ENCODE measurements at places on chromosomes 1 and 21. TPM values are rescaled to one million over a fixed set of nuclear protein-coding genes. Genes with fewer than 3 reads are reported as not detected.

DNA sequence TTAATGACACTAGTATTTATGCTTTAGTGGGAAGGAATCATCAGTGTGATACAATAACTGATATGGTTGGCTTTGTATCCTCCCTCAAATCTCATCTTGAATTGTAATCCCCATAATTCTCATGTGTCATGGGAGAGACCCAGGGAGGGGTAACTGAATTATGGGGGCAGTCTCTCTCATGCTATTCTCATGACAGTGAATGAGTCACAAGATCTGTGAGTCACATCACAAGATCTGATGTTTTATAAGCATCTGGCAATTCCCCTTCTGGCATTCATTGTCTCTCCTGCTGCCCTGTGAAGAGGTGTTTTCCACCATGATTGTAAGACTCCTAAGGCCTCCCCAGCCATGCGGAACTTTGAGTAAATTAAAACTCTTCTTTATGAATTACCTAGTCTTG lies 1760.3 kb downstream of the NCAM2 start:
- no peak for DNase-seq
- H3K36me3 ChIP-seq: no peaks in the 10 kb centered on the region
- H3K27ac ChIP-seq: no peak overlapping the region
- H3K27me3 ChIP-seq: no peaks in the 10 kb centered on the region

DNA sequence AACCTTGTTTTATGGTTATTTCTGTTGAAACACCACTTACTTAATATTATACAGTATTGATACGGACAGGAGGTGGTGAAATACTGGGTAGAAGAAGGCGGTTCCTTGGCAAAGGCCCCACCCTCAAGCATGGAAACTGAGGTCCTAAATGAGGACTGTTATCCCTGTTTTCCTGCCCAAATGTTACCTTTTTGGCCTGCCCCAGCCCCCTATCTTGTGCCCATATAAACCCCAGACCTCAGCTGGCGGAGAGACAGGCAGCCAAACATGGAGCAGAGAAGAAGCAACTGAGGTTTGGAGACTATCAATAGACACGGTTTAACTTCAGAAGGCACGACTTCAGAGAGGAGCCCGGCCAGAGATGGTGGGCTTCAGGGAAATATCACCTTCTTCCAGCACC lies 640.1 kb downstream of the PTPRU start:
- H3K27ac ChIP-seq: no peak overlapping the region
- no peak for DNase-seq
- no peaks in the 10 kb centered on the region for H3K27me3 ChIP-seq
- no peaks in the 10 kb centered on the region for H3K36me3 ChIP-seq
- no peak overlapping the region for H3K4me3 ChIP-seq
- no peaks in the 10 kb centered on the region for H3K4me1 ChIP-seq

GRCh38 chr1:211752317-211752716 lies 76.9 kb upstream of the NEK2 start:
- H3K27ac ChIP-seq: no peak overlapping the region
- no peak for DNase-seq
- peaks cover 22% of the 10 kb centered on the region for H3K36me3 ChIP-seq
- H3K4me3 ChIP-seq: no peak overlapping the region

- no peak for DNase-seq
- no peak overlapping the region for H3K4me3 ChIP-seq
- no peaks in the 10 kb centered on the region for H3K36me3 ChIP-seq
- no peak overlapping the region for H3K27ac ChIP-seq
- no peaks in the 10 kb centered on the region for H3K4me1 ChIP-seq
These were observed 21.3 kb downstream of the RAB3B start for GRCh38 chr1:51969038-51969705.

DNA sequence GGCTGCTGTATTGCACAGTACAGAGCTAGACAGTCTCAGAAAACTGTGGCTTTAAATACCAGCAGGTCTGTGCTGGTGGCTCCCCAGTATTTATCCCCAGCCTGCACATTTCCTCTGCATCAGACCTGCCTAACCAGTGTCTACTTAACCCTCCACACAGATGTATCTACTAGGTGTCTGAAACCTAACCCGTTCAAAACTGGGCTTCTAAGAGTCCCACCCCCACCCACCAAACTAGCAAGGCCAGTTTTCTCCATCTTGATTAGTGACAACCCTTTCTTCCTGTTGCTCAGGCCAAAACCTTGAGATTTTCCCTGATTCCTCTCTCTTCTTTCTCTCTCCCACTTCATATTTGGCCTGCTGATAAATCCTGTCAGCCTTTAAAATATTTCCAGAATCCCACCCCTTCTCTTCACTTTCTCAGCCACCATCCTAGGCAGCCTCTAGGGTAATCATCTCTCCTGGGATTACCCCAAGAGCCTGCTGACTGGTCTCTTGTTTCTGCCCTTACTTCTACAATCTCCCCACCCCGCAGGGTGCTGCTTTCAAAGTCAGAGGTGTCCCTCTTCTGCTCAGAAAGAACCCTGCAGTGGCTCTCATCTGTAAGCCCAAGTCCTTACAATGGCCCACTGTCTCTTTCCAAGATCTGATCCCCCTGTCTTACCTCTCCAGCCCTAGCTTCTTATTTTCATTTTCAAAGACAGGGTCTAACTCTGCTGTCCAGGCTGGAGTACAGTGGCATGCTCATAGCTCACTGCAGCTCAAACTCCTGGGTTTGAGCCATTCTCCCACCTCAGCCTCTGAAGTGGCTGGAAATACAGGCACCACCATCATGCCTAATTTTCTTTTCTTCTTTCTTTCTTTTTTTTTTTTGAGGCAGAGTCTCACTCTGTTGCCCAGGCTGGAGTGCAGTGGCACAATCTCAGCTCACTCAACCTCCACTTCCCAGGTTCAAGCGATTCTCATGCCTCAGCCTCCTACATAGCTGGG lies 45.2 kb downstream of the H3-3A start:
- H3K27me3 ChIP-seq: no peaks in the 10 kb centered on the region
- H3K4me1 ChIP-seq: peaks cover 33% of the 10 kb centered on the region
- peak; percentile 56 for DNase-seq
- peak overlapping the region; percentile 51 for H3K27ac ChIP-seq

- DNase-seq: no peak
- no peaks in the 10 kb centered on the region for H3K36me3 ChIP-seq
- no peak overlapping the region for H3K4me3 ChIP-seq
- no peak overlapping the region for H3K27ac ChIP-seq
- no peaks in the 10 kb centered on the region for H3K27me3 ChIP-seq
These were observed 37.2 kb upstream of the AIM2 start for GRCh38 chr1:159113596-159114433.

DNA sequence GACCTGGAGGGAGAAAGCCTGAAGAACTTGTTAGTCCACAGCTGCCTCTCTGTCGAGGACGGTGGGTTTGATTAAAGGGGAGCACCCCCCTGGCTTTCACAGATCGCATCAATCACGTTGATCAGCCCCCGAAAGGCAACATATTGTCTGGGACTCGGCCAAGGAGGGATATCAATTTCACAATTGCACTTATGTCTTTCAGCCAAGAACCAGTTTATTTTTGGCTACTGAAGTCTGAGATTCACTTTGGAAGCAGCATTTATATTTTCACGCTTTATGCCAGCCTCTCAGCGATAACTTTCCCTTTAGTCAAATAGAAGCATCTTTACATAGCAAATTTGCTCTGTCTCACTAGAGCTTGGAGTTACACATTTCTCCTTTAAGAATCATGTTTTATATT lies 253.2 kb upstream of the RRP15 start:
- no peak for DNase-seq
- no peaks in the 10 kb centered on the region for H3K4me1 ChIP-seq
- H3K36me3 ChIP-seq: no peaks in the 10 kb centered on the region
- no peak overlapping the region for H3K4me3 ChIP-seq

- H3K27me3 ChIP-seq: no peaks in the 10 kb centered on the region
- H3K4me3 ChIP-seq: no peak overlapping the region
- peaks cover 20% of the 10 kb centered on the region for H3K4me1 ChIP-seq
- no peaks in the 10 kb centered on the region for H3K36me3 ChIP-seq
- DNase-seq: no peak
- no peak overlapping the region for H3K27ac ChIP-seq
These were observed 3.2 kb upstream of the TMEM63A start for GRCh38 chr1:225885336-225885735.

DNA sequence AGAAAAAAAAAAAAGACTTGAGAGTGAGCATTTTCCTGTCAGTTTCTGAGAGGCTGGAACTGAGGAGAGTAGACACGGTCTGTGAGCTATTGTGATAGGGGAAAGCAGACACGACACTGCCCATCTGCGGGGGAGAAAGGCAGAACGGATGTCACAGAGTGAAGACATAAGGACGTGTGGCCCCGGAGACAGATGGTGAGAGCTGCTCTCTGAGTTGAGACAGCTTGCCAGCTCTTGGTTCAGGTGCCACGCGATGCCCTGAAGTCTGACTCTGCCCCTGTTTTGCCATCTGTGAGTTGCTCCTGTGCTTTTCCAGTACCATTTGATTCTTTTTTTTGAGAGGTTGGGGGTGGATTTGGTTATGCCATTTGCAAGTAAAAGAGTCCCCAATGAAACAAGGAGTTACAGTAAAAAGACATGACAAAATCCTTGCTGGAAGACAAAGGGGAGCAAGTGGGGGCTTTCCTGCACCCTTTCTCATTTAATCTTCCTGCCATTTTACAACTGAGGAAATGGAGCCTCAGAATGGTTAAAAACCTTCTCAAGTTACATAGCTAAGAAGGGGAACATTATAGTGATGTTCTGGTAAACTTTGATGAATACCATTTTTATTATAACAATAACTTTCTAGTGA lies 128.9 kb upstream of the DNAH14 start:
- no peak for DNase-seq
- no peaks in the 10 kb centered on the region for H3K4me1 ChIP-seq
- H3K36me3 ChIP-seq: no peaks in the 10 kb centered on the region
- H3K27ac ChIP-seq: no peak overlapping the region
- H3K4me3 ChIP-seq: no peak overlapping the region
- H3K27me3 ChIP-seq: no peaks in the 10 kb centered on the region

- no peaks in the 10 kb centered on the region for H3K27me3 ChIP-seq
- H3K4me3 ChIP-seq: no peak overlapping the region
- no peaks in the 10 kb centered on the region for H3K36me3 ChIP-seq
- no peak overlapping the region for H3K27ac ChIP-seq
These were observed 165.3 kb upstream of the SYT6 start for GRCh38 chr1:114318961-114319360.

GRCh38 chr1:2018217-2019171 lies 651 bp upstream of the GABRD start:
- H3K36me3 ChIP-seq: no peaks in the 10 kb centered on the region
- peaks cover 60% of the 10 kb centered on the region for H3K27me3 ChIP-seq
- H3K4me3 ChIP-seq: no peak overlapping the region
- no peak for DNase-seq

GRCh38 chr1:177255411-177255810 lies 84.7 kb downstream of the BRINP2 start:
- DNase-seq: no peak
- no peaks in the 10 kb centered on the region for H3K4me1 ChIP-seq
- no peaks in the 10 kb centered on the region for H3K27me3 ChIP-seq
- H3K36me3 ChIP-seq: no peaks in the 10 kb centered on the region

- H3K36me3 ChIP-seq: no peaks in the 10 kb centered on the region
- H3K27ac ChIP-seq: no peak overlapping the region
- H3K4me3 ChIP-seq: no peak overlapping the region
- DNase-seq: peak; percentile 59
- peaks cover 24% of the 10 kb centered on the region for H3K27me3 ChIP-seq
These were observed 1.9 kb downstream of the PLEKHA6 start for GRCh38 chr1:204357551-204358490.

DNA sequence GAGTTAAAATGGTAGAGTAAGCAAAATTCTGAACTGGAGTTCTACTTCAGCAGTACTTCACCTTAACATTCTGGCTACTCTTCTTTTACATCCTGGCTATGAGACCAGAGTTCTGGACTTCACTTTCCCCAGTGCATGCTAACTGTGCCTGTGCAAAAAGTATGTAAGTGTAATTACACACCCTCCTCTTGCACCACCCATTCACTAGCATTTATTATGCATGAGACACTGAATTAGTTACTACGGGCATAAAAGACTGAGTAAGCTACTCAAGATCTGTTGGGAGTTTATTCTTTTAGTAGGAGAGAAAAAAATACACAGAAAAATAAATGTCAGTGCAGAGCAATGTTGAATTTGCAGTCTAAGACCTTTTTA lies 87.2 kb downstream of the GIPC2 start:
- H3K4me1 ChIP-seq: no peaks in the 10 kb centered on the region
- H3K4me3 ChIP-seq: no peak overlapping the region
- no peaks in the 10 kb centered on the region for H3K36me3 ChIP-seq
- DNase-seq: no peak

DNA sequence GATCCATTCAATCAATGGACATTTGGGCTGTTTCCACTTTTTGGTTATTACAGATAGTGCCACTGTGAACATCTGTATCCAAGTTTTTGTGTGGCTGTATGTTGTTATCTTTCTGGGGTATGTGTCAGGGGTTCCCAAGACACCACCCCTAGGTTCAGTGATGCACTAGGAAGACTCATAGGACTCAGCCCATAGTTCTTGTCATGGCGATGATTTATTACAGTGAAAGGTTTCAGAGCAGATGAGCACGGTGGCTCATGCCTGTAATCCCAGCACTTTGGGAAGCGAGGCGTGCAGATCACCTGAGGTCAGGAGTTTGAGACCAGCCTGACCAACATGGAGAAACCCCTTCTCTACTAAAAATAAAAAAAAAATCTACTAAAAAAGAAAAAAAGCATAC lies 64.1 kb downstream of the MAN1C1 start:
- H3K27ac ChIP-seq: no peak overlapping the region
- H3K4me1 ChIP-seq: peaks cover 8% of the 10 kb centered on the region
- no peak for DNase-seq
- H3K27me3 ChIP-seq: no peaks in the 10 kb centered on the region

DNA sequence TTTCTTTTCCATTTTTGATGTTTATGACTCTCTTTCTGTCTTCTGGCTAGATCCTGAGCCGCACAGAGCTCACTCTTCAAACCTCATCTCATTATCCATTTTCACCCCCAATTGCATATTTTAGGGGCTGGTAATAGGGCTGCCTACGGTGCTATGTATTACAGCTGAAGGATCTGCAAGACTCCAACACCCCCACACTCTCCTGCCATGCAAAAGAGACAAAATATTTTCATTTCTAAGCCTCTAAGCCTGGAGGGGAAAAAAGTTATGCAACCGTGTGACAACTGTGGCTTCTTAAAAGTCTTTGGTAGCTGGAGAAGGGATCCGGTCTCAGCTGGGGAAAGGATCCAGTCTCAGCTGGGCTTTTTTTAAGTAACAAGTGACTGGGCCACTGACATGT lies 311.6 kb downstream of the NPHP4 start:
- H3K4me3 ChIP-seq: no peak overlapping the region
- no peaks in the 10 kb centered on the region for H3K27me3 ChIP-seq
- no peaks in the 10 kb centered on the region for H3K4me1 ChIP-seq
- no peaks in the 10 kb centered on the region for H3K36me3 ChIP-seq
- no peak overlapping the region for H3K27ac ChIP-seq

The TRIM58 gene
- 0.84 TPM for total RNA-seq

The APCS gene
- total RNA-seq: not detected

The RAP1GAP gene
- 0.07 TPM for total RNA-seq

The IFNGR2 gene
- total RNA-seq: 93.9 TPM

The LDLRAD1 gene
- total RNA-seq: not detected

The SH3BGR gene
- 1.7 TPM for total RNA-seq

The FCRL5 gene
- total RNA-seq: 35.0 TPM

The CITED4 gene
- 3.2 TPM for total RNA-seq

The LCE2A gene
- not detected for total RNA-seq

The RHBDL2 gene
- total RNA-seq: not detected

The OR2T11 gene
- 4.9 TPM for total RNA-seq

The CRP gene
- total RNA-seq: not detected

The VHLL gene
- total RNA-seq: 0.49 TPM

The IL22RA1 gene
- total RNA-seq: 0.10 TPM

The ILF2 gene
- total RNA-seq: 89.8 TPM

Measured in B cell (primary cell).